ENCODE measurements at places on chromosomes 1 and 21.

DNA sequence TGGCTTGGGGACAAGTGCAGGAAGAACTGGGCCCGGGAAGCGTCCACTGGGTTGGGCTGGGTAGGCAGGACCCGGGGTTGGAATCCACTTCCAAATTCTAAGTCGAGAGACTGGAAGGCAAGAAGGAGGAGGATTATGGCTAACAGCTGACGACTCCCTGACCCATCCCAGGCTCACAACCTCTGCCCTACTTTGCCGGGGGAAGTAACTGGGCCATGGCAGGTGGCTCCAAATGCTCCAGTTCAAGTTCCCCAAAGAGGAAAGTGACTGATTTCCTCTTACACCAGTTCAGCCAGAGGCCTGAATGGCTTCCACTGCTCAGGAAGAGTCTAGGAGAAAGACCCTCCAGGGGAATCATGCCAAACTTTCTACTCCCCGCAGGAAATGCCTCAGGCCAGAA, 11.4 kb downstream of the EMC1 start:
- DNase-seq, result no peak

GRCh38 chr1:84410328-84411095, 12.2 kb downstream of the DNASE2B start:
- no peak for DNase-seq

DNA sequence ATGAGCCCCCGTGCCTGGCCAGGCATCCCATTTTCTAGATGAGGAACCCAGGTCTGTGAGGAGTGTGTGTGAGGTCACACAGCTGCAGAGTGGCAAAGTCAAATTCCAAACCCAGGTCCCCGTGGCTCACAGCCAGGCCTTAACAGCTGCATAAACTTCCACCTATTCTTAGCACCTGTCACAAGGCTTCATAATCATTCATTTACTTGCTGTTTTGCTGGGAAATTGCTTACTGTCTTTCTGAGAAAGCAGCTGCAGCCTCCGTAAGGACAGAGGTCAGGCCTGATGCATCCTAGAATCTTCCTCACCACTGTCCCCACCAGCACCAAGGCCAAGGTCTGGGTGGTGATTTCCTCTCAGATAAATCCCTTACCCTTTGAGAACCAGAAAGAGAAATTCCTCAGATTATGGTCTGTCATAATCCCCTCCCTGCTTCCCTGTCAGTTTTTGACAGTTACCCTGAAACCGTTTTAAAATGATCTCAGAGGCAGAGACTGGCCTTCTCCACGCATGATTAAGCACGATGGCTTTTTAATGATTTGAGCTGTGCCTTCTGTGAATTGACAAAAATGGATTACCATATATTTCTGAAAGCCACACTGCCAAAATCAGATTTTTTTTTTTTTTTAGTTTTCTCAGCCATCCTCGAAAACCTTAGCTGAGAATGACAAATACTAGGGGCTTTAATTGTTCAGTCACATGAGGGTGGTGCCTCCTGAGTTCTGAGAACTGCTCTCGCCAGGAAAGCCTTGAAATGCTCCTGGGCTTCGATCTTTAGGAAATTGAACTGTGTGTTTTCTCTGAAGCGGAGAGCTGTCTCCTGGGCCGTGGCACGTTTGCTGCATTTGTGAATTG, 70.0 kb upstream of the SELENON start:
- DNase-seq, result no peak

- DNase-seq, result no peak
These were observed 6.2 kb downstream of the SLC2A1 start for GRCh38 chr1:42952303-42953001.

- no peak for DNase-seq
These were observed 18.0 kb downstream of the UMODL1 start for GRCh38 chr21:42089093-42089631.

DNA sequence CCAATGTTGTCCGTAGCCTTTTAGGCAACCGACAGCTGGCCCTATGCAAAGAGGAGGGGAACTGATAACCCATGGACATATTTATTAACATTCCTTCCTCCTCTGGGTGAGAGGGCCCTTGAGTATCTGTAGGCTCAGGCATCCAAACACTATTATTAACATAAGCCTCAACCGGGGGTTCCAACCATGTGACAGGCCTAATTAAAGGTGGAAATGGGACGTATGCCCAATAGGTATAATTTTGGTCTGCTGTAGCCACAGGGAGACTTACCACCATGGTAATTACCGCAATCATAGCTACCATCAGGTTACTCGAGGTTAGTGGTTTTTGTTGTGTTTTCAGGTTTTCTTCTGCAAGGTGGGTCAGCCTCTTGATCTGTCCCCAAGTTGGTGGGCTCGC, 5.3 kb downstream of the DAP3 start:
- DNase-seq, result no peak

- DNase-seq, result no peak
These were observed 19.5 kb downstream of the SZRD1 start for GRCh38 chr1:16386454-16387113.

DNA sequence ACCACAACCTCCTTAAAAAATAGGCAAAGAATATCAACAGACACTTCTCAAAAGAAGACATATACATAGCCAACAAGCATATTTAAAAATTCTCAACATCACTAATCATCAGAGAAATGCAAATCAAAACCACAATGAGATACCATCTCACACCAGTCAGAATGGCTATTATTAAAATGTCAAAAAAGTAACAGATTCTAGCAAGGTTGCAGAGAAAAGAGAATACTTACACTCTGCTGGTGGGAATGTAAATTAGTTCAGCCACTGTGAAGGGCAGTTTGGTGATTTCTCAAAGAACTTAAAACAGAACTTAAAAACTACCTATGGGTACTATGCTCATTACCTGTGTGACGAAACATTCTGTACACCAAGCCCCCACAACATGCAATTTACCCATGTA, 20.7 kb downstream of the CD1B start:
- DNase-seq, result no peak

DNA sequence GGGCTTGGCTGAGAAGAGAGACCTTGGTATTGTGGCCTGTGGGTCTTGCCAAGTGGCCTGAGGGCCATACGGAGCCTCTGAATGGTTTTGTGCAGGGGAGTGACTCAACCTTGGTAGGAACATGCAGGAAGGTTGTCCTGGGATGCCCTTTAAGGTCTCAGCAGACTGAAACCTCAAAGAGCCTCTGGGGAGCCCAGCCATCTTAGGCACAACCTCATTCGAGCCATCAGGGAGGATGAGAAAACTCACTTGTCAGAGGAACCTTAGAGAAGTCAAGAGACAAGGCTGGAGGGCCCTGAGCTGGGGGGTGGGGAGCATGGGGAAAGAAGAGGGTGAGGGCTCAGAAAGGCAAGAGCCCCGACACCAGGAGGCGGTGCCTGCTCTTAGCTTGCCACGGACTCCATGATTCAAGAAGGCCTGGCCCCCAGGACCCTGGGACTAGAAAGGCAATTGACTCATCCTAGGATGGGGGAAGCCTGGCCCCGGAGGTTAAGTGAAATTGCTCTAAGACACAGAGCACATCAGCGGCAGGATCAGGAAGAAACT, 13.0 kb downstream of the IFI6 start:
- DNase-seq, result no peak

- DNase-seq, result no peak
These were observed 43.2 kb upstream of the POFUT2 start for GRCh38 chr21:45330851-45331261.

GRCh38 chr1:118826669-118827068, 161.5 kb downstream of the TBX15 start:
- no peak for DNase-seq

GRCh38 chr1:64744492-64745180, at the start of gene RAVER2:
RAVER2 (plus strand) TSS chr1:64745075; CDS start chr1:64745173, 98 bp downstream.
- peak; percentile 35 for DNase-seq

DNA sequence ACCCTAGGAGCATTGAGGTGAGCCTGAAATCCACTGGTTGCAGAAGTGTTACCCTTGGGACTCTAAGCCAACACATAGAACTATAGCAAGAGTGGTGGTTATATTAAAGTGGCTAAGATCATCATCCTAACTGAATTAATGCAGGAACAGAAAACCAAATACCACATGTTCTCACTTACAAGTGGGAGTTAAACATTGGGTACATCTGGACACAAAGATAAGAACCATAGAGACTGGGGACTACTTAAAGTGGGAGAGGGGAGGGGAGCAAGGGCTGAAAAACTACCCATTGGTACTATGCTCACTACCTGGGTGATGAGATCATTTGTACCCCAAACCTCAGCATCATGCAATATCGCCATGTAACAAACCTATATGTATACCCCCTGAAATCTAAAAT, 100.0 kb downstream of the SLC25A24 start:
- DNase-seq, result no peak

GRCh38 chr1:201468501-201468843, 516 bp downstream of the PHLDA3 start:
- no peak for DNase-seq

All from T-helper 1 cell (primary cell).